ENCODE measurements at places on chromosomes 11 and 22.

DNA sequence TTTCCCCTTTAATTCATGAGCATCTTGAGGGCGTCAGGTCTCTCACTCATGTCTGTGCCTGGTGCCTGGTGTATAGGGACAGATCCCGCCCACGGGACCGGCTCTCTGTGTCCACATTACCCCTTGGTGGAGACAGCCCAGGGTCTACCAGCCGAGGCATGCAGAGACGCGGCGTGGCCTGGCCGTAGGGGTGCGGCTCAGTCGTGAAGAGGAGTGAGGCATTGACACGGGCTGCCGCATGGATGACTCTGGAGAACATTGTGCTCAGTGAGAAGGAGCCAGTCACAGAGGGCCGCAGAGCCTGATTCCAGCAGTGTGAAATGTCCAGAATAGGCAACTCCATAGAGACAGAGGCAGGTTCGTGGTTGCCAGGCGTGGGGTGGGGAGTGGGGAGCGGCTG lies 209.8 kb downstream of the TBC1D22A start:
- DNase-seq = no peak

DNA sequence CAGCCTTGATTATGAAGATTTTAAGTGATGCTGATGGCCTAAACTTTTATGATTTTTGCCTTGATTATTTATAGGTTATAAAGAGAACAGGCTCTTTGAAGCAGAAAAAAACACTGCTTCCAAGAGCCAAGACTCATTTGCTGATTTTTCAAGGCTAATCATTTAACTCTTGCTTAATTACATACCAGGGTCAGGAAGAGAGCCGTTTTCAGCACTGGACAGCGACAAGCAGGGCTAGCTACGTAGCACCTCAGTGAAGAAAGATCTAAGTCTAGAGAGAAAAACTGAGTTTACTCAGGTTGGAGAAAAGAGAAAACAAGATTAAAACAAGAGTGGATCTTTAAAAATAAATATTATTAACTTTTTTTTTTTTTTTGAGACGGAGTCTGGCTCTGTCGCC lies 615.4 kb upstream of the B3GAT1 start:
- peak; percentile 31 for DNase-seq

- no peak for DNase-seq
These were observed 69.6 kb upstream of the SHISAL1 start for GRCh38 chr22:44382116-44383038.

DNA sequence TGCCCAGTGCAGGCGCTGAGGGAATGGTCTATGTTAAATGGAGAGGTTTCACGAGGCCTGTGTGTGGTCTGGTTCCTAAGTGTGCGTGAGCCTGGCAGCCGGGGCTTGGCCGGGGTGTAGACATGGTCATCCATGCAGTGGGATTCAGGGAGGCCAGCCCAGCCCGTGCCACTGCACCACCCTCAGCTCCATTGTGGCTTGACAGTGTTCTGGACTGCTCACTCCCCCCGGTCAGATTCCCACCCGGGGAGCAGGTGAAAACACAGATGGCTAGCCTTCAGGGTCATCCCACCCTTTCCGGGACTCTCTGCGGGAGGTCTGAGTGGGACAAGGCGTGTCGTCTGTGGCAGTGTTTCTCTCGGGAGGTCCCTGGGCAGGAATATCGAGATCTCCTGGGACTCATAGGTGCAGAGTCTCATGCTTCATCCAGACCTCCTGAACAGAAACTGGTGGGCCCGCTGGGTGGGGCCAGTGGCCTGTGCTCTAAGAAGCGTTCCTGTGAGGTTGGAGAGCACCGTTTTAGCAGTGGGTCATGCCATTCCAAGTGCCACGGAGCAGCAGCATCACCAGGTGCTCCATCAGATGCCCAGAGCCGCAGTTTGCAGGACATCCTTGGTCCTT lies 52.3 kb downstream of the ST14 start:
- no peak for DNase-seq

DNA sequence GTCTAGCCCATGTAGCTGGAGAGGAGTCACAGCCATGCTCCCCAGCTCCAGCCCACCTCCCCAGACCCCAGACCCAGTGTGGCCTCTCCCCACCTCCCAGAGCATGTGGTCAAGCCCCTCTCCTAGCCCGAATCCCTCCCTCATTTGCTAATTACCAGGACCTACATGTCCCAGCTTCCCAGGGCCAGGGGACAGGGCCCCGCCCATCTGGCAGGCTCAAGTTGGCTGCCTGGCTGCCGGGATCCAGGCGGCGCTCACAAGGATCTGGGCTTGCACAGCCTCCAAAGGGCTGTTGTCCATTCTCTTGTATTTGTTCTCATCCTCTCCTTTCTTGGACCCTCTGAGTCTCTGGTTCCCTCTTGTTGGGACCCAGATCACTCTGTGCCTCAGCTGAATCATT lies 4.6 kb upstream of the MIF start:
- no peak for DNase-seq

DNA sequence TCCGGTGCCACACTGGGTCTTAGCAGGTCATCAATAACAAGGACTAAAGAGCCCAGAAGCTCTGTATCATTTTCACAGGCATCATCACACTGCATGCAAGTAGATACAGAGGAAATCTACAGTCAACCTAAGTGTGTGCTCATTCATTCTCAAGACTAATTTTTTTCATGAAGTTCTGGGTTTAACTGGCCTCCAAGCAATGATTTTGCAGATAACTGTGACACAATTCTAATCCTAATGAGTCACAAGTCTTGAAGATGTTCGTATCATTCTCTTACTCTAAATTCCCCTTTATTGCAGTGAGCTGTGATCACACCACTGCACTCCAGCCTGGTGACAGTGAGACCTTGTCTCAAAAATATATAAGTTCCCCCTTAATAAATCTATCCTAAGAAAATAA lies 2.5 kb downstream of the OR52W1 start:
- DNase-seq = no peak

DNA sequence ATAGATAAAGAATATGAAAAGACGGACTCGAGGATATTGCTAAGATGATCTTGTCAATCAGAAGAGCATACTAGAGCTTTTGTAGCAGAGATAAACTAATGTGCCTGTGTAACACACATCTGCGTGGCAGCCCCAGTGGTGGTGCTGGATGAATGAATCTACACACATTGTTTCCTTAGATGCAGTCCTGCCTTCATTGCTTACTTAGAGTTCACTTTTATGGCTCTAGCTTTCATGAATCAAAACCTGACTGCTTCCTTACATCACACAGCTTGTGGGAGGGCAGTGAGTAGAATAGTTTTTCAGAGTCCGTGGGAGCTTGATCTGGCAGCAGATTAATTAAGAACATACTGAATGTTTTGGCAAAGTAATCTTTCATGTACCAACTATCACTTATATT lies 83.7 kb downstream of the EXT2 start:
- no peak for DNase-seq

- no peak for DNase-seq
These were observed 134.0 kb upstream of the SYN3 start for GRCh38 chr22:33192156-33192555.

DNA sequence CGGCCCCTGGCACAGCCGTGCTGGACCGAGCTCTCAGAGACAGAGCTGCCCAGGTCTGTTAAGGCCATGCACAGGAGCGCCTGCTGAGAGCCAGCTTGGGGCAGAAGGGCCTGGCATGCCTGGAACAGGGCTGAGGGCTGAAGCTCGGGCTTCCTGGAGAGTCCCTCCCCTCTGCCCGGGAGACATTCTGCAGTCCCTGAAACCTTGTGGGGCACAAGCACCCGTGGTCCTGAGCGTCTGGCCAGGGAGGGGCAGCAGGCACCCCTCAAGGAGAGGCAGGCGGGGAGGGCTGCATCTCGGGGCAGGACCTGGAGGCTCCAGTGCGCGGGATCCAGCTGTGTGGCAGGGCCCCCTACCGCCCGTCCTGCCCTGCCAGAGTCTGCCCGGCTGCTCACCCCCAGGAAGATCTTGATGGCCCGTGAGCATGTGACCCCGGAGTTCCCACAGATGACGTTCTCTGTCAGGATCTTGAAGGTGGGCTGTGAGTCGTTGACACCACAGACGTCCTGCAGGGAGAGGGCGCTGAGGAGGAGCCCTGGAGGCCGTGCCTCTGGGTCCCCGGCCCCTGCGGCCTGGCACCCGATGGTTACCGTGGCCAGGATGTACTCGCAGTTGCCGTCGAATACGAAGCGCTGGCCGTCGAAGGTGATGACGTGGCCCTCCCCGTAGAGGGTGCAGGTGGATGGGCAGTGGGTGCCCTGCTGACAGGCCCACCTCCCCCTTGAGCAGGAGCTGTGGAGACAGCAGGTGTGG lies 10.9 kb downstream of the MUC6 start:
- DNase-seq = no peak

GRCh38 chr22:36858156-36858555 lies 2.6 kb upstream of the NCF4 start:
- no peak for DNase-seq

GRCh38 chr11:10158461-10158860 lies 135.6 kb downstream of the SBF2 start:
- DNase-seq = no peak

DNA sequence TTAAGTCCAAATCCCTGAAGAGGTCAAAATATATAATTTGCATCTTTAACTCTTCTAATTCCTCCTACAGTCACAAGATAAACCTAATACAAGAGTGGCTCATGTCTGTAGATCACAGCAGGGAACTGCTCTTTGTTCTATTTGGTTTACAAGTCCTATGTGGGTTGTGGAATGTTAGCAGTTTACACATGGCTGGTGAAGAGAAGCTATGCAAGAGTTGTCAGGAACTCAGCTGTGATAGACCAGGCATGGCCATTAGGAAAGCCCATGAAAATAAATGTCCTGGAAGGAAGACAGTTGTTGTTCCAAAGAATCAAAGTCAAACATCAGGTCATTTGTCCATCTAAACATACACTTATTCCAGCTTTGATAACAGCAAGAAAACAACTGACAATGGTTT lies 312.4 kb upstream of the PITPNB start:
- DNase-seq = peak; percentile 64

DNA sequence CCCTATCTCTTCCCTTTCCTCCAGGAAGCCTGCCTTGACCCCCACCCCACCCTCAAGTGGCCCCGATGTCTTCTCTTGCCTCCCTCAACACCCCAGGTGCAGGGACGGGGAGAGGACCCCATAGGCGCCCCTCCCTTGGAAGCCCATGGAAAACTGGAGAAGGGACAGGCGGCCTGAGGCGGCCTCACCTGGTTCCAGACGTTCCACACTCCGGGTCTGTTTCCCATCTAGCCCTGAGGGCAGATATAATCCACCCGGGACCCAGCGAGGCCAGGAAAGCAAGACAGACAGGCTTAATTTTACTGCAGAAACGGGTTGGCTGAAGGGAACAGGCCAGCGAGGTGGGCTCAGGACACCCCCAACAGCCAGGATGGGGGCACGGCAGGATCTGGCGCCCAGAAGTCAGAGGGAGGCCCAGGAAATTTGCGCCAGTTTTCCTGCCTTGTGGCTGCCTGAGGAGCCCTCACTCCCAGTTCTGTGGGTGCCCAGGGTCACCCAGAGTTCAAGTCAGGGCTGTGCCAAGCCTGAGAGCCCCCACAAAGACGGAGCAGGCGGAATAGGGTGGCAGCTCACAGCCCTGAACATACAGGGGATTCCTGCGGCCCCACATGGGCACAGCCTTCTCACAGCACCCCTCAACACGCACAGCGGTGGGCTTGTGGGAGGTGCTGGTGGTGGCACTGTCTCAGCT lies 3.0 kb upstream of the SIGIRR start:
- no peak for DNase-seq
